Activated CD8-positive, alpha-beta memory T cell treated with anti-CD3 and anti-CD28 coated beads for 1 hour (primary cell): ENCODE measurements at places on chromosomes 12 and 14.

GRCh38 chr14:66233591-66233990, 252.6 kb upstream of the CCDC196 start:
- no peak for DNase-seq

DNA sequence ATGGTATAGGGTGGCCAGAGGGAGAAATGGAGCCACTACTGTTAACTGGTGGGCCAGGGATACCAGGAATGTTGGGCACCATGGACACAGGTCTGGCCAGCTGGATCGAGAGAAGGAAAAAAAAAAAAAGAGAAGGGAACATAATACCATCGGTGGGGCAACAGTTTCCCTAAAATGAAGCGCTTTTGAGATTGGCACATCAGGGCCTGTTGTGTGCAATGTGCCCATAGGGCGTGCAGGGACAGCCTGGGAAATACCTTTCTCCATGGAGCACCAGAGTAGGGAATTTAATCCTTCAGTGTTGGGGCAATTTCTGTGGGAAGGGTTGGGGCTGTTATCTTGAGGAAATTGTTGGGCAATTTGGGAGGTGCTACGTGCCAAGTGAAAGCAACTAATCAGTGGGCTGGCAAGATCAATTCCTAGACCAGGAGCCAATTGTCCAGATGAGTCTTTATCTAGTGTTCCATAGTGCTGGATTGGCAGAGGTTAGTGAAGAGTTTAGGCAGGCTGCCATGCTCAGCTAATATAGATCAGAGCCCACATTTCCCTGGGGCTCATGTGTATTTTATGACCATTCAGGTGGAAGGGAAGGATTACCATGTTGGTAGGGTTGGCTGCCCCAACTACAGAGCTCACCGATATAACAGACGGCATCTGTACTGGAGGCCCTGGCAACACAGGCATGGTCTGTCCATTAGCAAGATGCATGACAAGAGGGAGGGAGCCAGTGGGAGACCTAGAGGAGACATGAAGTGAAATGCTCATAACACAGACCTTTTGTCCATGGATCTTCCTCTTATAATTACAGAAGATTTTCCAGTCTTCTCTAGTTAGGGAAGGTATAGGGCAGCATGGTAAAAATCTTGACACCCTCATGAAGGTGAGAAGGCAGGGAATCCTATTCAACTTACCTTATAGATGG, 25.5 kb upstream of the NPFF start:
- no peak for DNase-seq

DNA sequence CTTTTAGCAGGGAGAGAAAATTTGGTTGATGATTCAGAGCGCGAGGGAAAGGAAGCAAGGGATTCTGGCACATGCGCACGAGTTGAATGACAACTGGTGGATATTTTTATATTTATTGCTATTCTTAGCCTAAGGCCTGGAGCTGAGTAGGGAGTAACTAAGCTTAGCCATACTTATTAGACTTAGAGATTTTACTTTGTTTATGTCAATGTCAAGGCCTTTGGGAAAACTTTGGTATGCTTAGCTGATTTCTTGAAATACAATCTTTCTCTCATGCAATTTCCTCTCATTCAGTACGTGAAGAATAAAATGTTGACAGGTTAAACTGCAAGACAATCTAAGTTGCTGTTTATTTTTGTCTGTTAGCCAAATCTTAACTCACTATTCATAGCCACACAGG, 101.1 kb downstream of the CRADD start:
- DNase-seq = no peak

DNA sequence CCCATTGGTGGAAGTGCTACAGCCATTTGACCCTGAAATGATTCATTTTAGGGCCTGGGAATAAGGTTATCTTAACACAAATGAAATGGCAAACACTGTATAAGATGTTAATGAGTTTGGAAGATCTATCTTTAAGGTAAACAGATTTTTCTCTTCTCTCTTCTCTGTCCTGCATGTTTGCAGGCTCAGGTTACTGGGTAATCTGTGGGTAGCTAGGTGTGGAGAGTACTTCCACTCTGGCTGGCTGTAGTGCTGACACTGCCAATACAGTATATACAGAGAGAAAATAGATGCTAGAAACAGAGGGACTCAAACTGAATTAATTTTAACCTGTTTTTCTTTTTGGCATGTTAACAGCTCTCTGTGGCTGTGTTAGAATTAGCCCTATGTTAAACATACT, 84.6 kb downstream of the SLC38A6 start:
- DNase-seq = no peak

GRCh38 chr14:94048691-94049624, 22.8 kb downstream of the OTUB2 start:
- DNase-seq = no peak
